A673 (cell line): ENCODE measurements at places on chromosomes 6 and 20. TPM values are rescaled to one million over a fixed set of nuclear protein-coding genes. Genes with fewer than 3 reads are reported as not detected.

DNA sequence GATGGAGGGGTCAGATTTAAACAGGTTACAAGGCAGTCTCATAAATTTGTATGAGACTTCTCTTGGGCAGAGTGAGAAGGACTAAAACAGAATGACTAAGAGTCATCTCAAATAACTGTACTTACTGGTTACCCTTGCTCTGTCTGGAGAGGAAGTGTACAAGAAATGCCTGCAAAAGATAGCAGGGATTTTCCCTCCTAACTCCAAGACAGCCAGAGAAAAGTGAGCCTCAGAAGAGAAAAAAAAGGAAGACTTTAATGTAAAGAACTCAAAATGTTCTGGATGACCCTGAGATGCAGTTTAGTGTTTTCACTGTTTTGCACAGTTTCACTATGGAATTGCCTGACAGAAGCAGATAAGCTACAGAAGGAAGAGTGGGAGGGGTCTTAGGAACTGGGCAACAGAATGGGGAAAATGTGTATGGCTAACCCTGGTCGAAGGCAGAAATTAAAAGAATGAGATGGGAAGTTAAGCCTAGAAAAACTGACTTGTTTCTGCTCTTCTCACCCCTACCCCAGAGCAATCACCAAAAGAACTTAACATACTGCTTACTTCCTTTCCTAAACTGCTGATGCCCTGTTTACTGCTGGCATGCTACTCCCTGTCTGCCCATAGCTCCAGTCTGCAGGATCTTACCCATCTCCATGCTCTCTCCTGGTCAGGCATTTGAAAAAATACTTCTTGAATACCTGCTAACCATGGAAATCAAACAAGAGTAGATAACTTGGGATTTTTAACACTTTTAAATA lies 98.1 kb upstream of the MARCKS start:
- no peak overlapping the region for H3K4me3 ChIP-seq
- no peak for DNase-seq
- no peaks in the 10 kb centered on the region for H3K36me3 ChIP-seq
- peaks cover 13% of the 10 kb centered on the region for H3K4me1 ChIP-seq
- no peaks in the 10 kb centered on the region for H3K27me3 ChIP-seq
- H3K27ac ChIP-seq, result no peak overlapping the region

- DNase-seq, result peak; percentile 87
- H3K27me3 ChIP-seq, result peaks cover 16% of the 10 kb centered on the region
- H3K36me3 ChIP-seq, result no peaks in the 10 kb centered on the region
- no peak overlapping the region for H3K27ac ChIP-seq
Observed at GRCh38 chr6:98324446-98324845, 509.9 kb upstream of the POU3F2 start.

DNA sequence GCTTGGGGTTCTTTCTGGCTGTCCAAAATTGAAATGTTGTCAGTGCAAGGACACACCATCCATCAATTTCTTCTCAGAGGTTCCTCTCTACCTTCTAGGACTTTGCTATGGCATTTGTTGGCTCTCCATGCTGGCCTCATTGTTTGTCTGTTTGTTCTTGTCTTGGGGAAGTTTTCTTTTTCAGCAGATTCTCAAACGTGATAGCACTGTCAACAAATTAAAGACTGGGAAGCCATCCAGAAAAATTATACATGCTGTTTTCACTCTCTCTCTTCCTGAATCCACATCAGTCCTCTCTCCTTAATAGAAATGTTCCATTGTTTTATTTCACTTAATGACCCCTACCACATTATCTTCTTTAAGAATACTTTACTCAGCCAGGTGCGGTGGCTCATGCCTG lies 130.4 kb downstream of the PCSK2 start:
- DNase-seq, result peak; percentile 57
- H3K27ac ChIP-seq, result peak overlapping the region; percentile 82

DNA sequence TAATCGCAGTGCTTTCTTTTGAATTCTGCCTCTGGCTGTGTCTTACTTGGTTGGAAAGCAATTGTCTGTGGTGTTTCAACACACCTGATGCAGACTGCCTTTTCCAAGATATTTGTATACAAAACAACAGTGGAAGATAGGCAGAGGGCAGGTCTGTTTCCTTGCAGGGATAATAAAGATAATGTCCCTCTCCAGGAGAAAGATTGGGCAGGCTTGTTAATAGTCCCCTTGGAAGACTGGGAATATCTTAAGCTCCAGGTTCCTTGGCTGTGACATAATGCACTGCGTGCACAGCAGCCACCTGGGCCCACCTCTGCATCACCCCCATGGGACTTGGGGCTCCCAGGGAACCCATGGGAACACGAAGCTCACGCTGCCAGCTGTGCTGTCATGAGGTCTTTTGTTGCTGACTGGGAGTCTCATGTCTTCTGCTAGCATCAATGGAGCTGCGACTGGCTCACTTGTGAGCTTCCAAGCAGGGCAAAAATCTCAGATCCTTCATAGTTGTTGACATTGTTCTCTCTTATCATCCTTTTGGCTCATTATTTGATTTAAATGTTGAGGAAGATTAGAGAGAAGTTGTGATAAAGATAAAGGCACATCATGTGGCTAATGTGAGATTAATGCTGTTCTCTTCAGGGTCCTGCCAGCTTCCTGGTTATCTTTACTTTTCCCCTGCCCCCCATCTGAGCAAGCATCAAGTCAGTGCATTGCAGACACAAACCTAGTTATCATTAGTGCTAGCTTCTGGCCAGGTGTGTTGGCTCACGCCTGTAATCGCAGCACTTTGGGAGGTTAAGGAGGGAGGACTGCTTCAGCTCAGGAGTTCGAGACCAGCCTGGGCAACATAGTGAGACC lies 107.1 kb upstream of the ASF1A start:
- no peaks in the 10 kb centered on the region for H3K36me3 ChIP-seq
- no peak for DNase-seq
- peaks cover 21% of the 10 kb centered on the region for H3K4me1 ChIP-seq
- H3K4me3 ChIP-seq, result no peak overlapping the region
- H3K27me3 ChIP-seq, result no peaks in the 10 kb centered on the region

CSE1L gene
- total RNA-seq, result 193 and 197 TPM in 2 replicates

DNA sequence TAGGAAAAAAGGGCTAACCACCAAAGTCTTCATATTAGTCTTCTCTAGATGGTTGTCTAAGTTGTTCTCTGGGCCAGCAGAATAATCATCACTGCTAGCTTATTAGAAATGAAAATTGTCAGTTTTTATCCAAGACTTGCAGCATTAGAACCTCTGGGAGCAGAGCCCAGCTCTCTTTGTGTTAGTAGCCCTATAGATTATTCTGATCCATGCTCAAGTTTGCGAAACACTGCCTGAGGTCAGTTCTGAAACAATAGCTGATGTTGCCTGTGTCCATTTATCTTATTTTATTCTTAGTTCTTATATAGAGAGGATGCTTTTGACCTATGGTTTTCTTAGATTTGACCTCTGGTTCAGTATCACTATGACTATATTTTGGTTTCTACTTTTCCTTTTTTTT lies 66.9 kb downstream of the BCKDHB start:
- H3K27me3 ChIP-seq, result no peaks in the 10 kb centered on the region
- DNase-seq, result no peak
- no peaks in the 10 kb centered on the region for H3K4me1 ChIP-seq
- no peaks in the 10 kb centered on the region for H3K36me3 ChIP-seq
- H3K27ac ChIP-seq, result no peak overlapping the region

- no peak overlapping the region for H3K4me3 ChIP-seq
- no peak overlapping the region for H3K27ac ChIP-seq
- H3K27me3 ChIP-seq, result no peaks in the 10 kb centered on the region
- H3K36me3 ChIP-seq, result no peaks in the 10 kb centered on the region
Observed at GRCh38 chr6:125406741-125407140, 105.0 kb upstream of the HDDC2 start.

HTR1B gene
- total RNA-seq, result not detected in 2 replicates

DNA sequence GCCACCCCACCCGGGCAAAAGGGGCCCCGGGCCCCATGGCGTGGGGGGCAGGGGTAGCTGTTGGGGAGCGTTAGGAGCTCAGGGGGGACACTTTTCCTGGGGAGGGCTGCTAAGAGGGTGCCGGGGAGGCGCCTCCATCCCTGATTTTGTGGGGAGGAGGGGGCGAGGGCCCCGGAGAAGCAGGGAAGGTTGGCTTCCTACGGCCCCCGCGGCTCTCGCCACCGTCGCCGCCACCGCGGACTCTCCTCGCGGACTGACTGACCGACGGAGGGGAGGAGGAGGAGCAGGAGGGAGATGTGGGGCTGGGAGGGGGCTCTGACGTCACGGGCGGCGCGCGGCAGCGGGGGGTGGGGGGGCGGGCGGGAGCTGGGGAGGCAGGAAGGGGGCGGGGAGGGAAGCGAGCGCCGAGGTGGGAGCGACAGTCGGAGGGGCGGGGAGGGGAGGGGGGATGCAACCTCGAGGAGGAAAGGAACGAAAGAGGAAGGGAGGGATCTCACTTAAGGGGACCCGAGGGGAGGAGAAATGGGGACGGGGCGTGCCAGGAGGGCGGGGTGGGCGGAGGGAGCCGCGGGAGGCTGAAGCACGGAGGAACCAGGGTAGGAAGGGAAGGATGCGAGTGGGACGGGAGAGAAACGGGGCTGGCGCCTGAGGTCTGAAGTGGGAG lies 5.1 kb downstream of the GABBR1 start:
- H3K4me1 ChIP-seq, result peaks cover 58% of the 10 kb centered on the region
- peak; percentile 95 for DNase-seq
- peak overlapping the region; percentile 87 for H3K27ac ChIP-seq
- H3K36me3 ChIP-seq, result peaks cover 13% of the 10 kb centered on the region
- no peaks in the 10 kb centered on the region for H3K27me3 ChIP-seq

DNA sequence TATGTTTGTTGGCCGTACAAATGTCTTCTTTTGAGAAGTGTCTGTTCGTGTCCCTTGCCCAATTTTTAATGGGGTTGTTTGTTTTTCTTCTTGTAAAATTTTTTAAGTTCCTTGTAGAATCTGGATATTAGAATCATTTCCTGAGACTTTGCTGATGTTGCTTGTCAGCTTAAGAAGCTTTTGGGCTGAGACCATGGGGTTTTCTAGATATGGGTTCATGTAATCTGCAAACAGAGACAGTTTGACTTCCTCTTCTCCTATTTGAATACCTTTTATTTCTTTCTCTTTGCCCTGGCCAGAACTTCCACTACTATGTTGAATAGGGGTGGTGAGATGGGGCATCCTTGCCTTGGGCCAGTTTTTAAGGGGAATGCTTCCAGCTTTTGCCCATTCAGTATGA lies 82.6 kb downstream of the SLC24A3 start:
- H3K4me3 ChIP-seq, result no peak overlapping the region
- peaks cover 8% of the 10 kb centered on the region for H3K36me3 ChIP-seq
- no peak for DNase-seq
- no peak overlapping the region for H3K27ac ChIP-seq
- no peaks in the 10 kb centered on the region for H3K4me1 ChIP-seq

GRCh38 chr6:156828280-156828703 lies 51.1 kb downstream of the ARID1B start:
- H3K27me3 ChIP-seq, result no peaks in the 10 kb centered on the region
- H3K36me3 ChIP-seq, result peaks cover 6% of the 10 kb centered on the region
- no peak overlapping the region for H3K4me3 ChIP-seq
- H3K27ac ChIP-seq, result no peak overlapping the region
- peaks cover 36% of the 10 kb centered on the region for H3K4me1 ChIP-seq
- DNase-seq, result no peak

- no peak overlapping the region for H3K4me3 ChIP-seq
- H3K27ac ChIP-seq, result no peak overlapping the region
- H3K36me3 ChIP-seq, result no peaks in the 10 kb centered on the region
- DNase-seq, result no peak
- H3K4me1 ChIP-seq, result no peaks in the 10 kb centered on the region
Observed at GRCh38 chr6:906920-907319, 214.0 kb upstream of the EXOC2 start.

GRCh38 chr20:44540834-44541233 lies 19.0 kb upstream of the SERINC3 start:
- peak; percentile 30 for DNase-seq
- H3K27ac ChIP-seq, result no peak overlapping the region
- no peak overlapping the region for H3K4me3 ChIP-seq
- H3K36me3 ChIP-seq, result no peaks in the 10 kb centered on the region
- no peaks in the 10 kb centered on the region for H3K27me3 ChIP-seq

GRCh38 chr20:63128956-63129355 lies 87.0 kb downstream of the YTHDF1 start:
- no peaks in the 10 kb centered on the region for H3K36me3 ChIP-seq
- no peak overlapping the region for H3K27ac ChIP-seq
- no peaks in the 10 kb centered on the region for H3K4me1 ChIP-seq
- H3K4me3 ChIP-seq, result no peak overlapping the region

C20orf144 gene
- total RNA-seq, result 0.13 and 0.22 TPM in 2 replicates

DNA sequence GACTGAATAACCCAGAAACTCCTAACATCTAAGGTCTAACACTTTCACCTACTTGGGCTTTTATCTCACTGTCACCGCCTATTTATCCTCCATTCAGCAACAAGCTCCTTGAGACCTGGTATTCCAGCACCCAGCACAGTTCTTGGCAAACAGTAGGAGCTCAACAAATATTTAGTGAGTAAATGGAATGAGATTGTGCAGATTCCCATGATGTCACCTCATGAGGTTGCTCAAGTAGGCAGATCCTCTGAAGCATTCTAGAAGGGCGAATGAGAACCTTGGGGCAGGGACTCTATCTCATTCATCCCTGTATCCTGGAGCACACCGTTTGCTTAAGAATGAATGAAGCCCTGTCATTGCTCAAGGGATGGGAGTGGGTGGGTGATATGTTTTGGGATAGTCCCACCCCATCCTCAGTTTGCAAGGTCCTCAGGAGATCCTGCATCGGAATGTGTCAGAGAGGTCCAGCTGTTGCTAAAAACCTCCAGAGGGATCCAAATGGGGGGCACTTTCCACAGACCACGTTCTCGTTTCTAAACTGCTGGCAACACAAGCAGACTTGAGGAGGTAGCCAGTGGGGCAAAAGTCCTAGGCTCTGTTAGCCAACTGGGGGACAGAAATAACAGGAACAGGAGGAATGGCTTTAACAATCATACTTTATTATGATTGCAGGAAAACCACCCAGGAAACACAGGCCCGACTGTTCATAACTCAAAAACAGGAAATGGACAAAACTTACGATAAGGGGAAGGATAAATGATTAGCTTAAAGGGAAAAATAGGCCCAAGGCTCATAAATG lies 42.0 kb downstream of the EDN1 start:
- H3K27ac ChIP-seq, result no peak overlapping the region
- no peaks in the 10 kb centered on the region for H3K36me3 ChIP-seq
- DNase-seq, result no peak
- H3K4me3 ChIP-seq, result no peak overlapping the region
- no peaks in the 10 kb centered on the region for H3K4me1 ChIP-seq
- peaks cover 16% of the 10 kb centered on the region for H3K27me3 ChIP-seq

GRCh38 chr6:152918991-152919390 lies 63.9 kb downstream of the FBXO5 start:
- H3K4me1 ChIP-seq, result no peaks in the 10 kb centered on the region
- H3K27me3 ChIP-seq, result no peaks in the 10 kb centered on the region
- H3K36me3 ChIP-seq, result no peaks in the 10 kb centered on the region
- no peak overlapping the region for H3K27ac ChIP-seq
- DNase-seq, result no peak

DNA sequence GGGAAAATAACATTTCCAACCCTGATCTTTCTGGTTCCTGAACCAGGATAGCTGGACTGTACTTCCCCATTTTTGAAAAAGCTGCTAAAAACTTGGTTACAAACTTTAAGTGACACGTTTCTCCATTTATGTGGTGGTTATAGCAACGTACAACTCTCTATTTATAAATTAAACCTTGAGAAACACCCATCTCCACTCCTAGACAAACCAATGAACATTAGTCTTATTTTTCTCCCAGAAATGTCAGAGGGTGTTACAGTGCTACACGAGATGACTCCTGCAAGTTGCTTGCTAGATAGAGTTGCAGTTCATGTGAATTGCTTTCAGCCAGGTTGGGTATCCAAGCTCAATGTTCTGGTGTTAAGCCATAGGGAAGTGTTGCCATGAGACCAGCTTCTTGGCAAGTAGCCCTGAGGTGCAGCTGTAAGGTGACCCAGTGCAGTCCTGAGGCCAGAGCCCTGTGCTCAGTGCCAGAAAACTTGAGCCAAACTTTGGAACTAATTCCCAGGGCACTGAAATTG lies 51.3 kb upstream of the REV3L start:
- peaks cover 23% of the 10 kb centered on the region for H3K4me1 ChIP-seq
- H3K27ac ChIP-seq, result no peak overlapping the region
- no peak overlapping the region for H3K4me3 ChIP-seq
- no peaks in the 10 kb centered on the region for H3K27me3 ChIP-seq

ZNF217 gene
- total RNA-seq, result 27.0 and 37.7 TPM in 2 replicates
